ENCODE measurements at places on chromosomes 2 and 18.

DNA sequence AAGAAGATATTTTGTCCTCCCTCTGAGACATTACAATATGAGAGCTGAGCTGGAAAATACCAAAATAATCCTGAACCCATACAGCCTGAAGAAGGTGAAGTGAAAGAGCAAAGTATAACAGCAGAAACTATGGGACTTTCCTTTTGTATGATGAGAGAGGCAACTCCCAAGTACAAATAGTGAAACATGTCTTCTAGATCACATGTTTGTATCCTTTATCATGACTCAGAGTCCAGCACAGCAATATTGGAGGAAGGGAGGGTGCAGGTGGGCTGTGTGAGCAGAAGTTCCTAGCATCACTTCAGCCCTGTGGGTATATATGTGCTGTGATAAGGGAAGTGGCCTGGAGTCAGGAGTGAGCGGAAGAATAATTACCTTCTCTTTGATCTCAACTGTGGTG is 265.6 kb upstream of the NRXN1 start:
- DNase-seq = no peak
- H3K4me3 ChIP-seq = no peak overlapping the region
- no peak overlapping the region for H3K27ac ChIP-seq

GRCh38 chr18:11882636-11883035 is 25.5 kb downstream of the MPPE1 start:
- H3K4me3 ChIP-seq = no peak overlapping the region
- H3K36me3 ChIP-seq = no peaks in the 10 kb centered on the region
- H3K27ac ChIP-seq = no peak overlapping the region
- no peaks in the 10 kb centered on the region for H3K27me3 ChIP-seq
- H3K4me1 ChIP-seq = no peaks in the 10 kb centered on the region
- DNase-seq = no peak

- peaks cover under 1% of the 10 kb centered on the region for H3K4me1 ChIP-seq
- DNase-seq = no peak
- H3K36me3 ChIP-seq = no peaks in the 10 kb centered on the region
- H3K27ac ChIP-seq = no peak overlapping the region
- no peak overlapping the region for H3K4me3 ChIP-seq
These were observed 4.4 kb downstream of the SLC66A3 start for GRCh38 chr2:11159574-11160170.

GRCh38 chr2:207450186-207450585 is 79.6 kb upstream of the CREB1 start:
- H3K4me1 ChIP-seq = no peaks in the 10 kb centered on the region
- DNase-seq = no peak
- peaks cover 11% of the 10 kb centered on the region for H3K27me3 ChIP-seq
- no peaks in the 10 kb centered on the region for H3K36me3 ChIP-seq
- no peak overlapping the region for H3K4me3 ChIP-seq
- no peak overlapping the region for H3K27ac ChIP-seq

GRCh38 chr2:174364628-174365027 is 29.9 kb downstream of the SP9 start:
- H3K27ac ChIP-seq = no peak overlapping the region
- DNase-seq = no peak
- no peaks in the 10 kb centered on the region for H3K4me1 ChIP-seq
- peaks cover 2% of the 10 kb centered on the region for H3K36me3 ChIP-seq

- H3K36me3 ChIP-seq = peaks cover 49% of the 10 kb centered on the region
- peaks cover 5% of the 10 kb centered on the region for H3K4me1 ChIP-seq
- no peaks in the 10 kb centered on the region for H3K27me3 ChIP-seq
- no peak for DNase-seq
- H3K27ac ChIP-seq = peak overlapping the region; percentile 31
These were observed 24.7 kb downstream of the NUP35 start for GRCh38 chr2:183148955-183149354.

- no peak overlapping the region for H3K4me3 ChIP-seq
- H3K27me3 ChIP-seq = no peaks in the 10 kb centered on the region
- H3K36me3 ChIP-seq = no peaks in the 10 kb centered on the region
- no peaks in the 10 kb centered on the region for H3K4me1 ChIP-seq
- no peak for DNase-seq
These were observed 27.3 kb downstream of the RFTN2 start for GRCh38 chr2:197647961-197648690.

DNA sequence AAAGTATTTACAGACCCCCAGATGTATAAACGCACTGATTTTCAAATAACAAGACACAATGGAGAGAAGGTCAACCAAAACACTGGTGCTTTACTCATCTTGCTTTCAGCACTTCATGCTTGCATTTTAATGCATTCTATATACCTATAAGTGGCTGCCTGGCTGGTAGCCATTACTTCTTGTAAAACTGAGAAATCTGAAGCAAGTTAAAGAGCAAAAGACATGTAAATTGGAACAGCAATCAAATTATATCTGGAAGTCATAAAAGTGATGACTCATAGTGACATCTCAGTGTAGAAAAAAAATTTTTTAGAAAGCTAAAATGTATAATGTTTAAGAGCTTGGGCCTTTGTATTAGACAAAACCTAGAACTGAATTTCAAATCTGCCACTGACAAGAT is 106.2 kb downstream of the CCDC141 start:
- H3K4me1 ChIP-seq = no peaks in the 10 kb centered on the region
- no peaks in the 10 kb centered on the region for H3K27me3 ChIP-seq
- H3K27ac ChIP-seq = no peak overlapping the region
- no peaks in the 10 kb centered on the region for H3K36me3 ChIP-seq
- DNase-seq = peak; percentile 46

- DNase-seq = no peak
- H3K4me3 ChIP-seq = no peak overlapping the region
These were observed 94.8 kb downstream of the RAPGEF4 start for GRCh38 chr2:172830482-172830881.

DNA sequence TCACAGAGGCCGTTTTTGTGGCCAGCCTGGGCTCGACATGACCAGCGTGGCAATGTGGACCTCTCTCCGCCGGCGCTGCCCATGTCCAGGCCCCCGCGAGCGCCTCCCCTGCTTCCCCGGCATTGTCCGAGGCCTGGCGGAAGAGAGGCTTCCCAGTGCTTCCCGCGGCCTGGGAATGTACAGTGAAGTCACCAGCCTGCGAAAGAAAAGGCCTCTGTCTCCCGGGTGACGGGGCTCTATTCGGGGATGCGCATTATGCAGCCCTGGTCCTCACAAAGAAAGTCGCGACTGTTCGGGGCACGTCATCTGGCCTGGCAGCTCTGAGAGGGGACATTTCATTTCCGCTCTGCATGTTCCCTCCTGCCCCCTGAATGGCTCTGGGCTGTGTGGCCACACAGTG is 109.2 kb upstream of the AGAP1 start:
- H3K4me1 ChIP-seq = no peaks in the 10 kb centered on the region
- DNase-seq = no peak
- no peaks in the 10 kb centered on the region for H3K27me3 ChIP-seq
- no peaks in the 10 kb centered on the region for H3K36me3 ChIP-seq
- no peak overlapping the region for H3K4me3 ChIP-seq
- no peak overlapping the region for H3K27ac ChIP-seq

DNA sequence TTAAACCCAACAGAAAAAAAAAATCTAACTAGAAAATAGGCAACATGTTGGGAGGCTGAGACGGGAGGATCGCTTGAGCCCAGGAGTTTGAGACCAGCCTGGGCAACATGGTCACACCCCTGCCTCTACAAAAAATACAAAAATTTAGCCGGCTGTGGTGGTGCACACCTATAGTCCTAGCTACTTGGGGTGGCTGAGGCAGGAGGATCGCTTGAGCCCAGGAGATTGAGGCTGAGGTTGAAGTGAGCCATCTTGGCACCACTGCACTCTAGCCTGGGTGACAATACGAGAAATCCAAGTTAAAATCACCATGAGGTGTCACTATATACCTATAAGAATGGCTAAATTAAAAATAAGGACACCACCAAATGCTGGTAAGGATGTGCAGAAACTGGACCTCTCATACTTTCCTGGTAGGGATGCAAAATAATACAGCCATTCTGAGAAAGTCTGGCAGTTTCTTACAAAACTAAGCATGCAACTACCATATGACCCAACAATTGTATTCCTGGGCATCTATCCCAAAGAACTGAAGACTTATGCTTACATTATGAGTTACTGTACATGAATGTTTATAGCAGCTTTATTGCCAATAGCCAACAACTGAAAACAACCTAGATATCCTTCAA is 2.2 kb downstream of the SEPTIN10 start:
- H3K27me3 ChIP-seq = no peaks in the 10 kb centered on the region
- H3K27ac ChIP-seq = peak overlapping the region; percentile 93
- peak overlapping the region; percentile 65 for H3K4me3 ChIP-seq
- peaks cover 53% of the 10 kb centered on the region for H3K4me1 ChIP-seq
- H3K36me3 ChIP-seq = no peaks in the 10 kb centered on the region

DNA sequence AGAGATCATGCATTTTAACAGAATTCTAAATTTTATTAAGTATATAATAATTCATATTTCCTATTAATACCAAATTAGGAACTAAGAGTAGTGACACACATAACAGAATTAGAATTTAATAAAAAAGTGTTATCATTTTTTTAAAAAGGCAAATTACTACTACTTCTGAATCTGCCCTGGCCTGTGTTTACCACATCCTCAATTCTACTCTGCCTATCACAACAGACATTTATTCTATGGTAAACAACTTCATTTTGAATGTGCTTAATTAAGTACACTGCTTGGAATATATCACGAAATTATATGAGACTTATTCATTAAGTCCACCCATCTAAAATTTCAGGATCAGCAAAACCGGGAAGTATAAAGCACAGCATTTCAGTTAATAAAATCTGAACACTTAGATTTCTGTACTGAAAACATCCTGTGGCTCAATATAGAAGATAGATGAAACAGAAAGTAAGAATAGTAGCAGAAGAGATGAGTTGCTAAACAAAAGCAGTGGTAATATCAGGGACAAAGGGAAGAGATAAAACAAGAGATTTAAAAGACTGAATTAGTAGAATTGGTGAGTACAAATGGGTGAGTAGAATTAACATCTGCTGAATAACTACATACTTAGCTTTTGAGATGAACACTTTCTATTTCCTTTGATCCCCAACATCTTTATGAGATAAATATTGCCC is 3.7 kb downstream of the SMC6 start:
- no peak overlapping the region for H3K4me3 ChIP-seq
- H3K36me3 ChIP-seq = no peaks in the 10 kb centered on the region
- no peak for DNase-seq
- no peaks in the 10 kb centered on the region for H3K27me3 ChIP-seq
- no peak overlapping the region for H3K27ac ChIP-seq
- H3K4me1 ChIP-seq = peaks cover 20% of the 10 kb centered on the region

GRCh38 chr18:47870605-47871004 is 59.9 kb downstream of the SMAD2 start:
- no peak overlapping the region for H3K4me3 ChIP-seq
- H3K36me3 ChIP-seq = peaks cover 6% of the 10 kb centered on the region
- H3K27ac ChIP-seq = no peak overlapping the region
- no peaks in the 10 kb centered on the region for H3K4me1 ChIP-seq
- H3K27me3 ChIP-seq = no peaks in the 10 kb centered on the region

GRCh38 chr2:10900216-10901109 is 11.3 kb upstream of the KCNF1 start:
- DNase-seq = peak; percentile 75
- no peaks in the 10 kb centered on the region for H3K4me1 ChIP-seq
- H3K27ac ChIP-seq = no peak overlapping the region
- no peaks in the 10 kb centered on the region for H3K27me3 ChIP-seq
- no peak overlapping the region for H3K4me3 ChIP-seq
- H3K36me3 ChIP-seq = no peaks in the 10 kb centered on the region

- DNase-seq = no peak
- H3K36me3 ChIP-seq = no peaks in the 10 kb centered on the region
- no peaks in the 10 kb centered on the region for H3K4me1 ChIP-seq
These were observed 40.6 kb upstream of the RTTN start for GRCh38 chr18:70246061-70246466.

DNA sequence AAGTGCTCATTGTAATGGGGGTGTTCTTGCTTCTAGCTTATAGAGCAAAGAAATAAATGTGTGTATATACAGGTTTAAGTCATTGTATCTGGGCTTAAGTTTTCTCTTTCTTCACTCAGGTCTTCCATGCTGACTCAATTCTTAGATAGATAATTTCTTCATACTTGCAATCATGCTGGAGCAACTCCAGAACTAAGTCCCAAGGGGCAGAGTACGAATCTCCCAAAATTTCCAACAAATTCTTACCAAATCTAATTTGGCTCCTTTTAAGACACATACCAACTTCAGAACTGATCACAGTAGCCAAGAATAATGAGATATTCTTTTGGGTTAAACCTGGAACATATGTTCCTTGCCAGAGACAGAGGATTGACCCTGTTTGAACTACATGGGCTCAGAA is 4.3 kb upstream of the SPAG16 start:
- no peaks in the 10 kb centered on the region for H3K36me3 ChIP-seq
- no peaks in the 10 kb centered on the region for H3K27me3 ChIP-seq

- no peaks in the 10 kb centered on the region for H3K36me3 ChIP-seq
- no peaks in the 10 kb centered on the region for H3K4me1 ChIP-seq
- peaks cover 38% of the 10 kb centered on the region for H3K27me3 ChIP-seq
- no peak for DNase-seq
- no peak overlapping the region for H3K4me3 ChIP-seq
- H3K27ac ChIP-seq = no peak overlapping the region
These were observed 348.2 kb downstream of the MYCN start for GRCh38 chr2:16288371-16289112.

DNA sequence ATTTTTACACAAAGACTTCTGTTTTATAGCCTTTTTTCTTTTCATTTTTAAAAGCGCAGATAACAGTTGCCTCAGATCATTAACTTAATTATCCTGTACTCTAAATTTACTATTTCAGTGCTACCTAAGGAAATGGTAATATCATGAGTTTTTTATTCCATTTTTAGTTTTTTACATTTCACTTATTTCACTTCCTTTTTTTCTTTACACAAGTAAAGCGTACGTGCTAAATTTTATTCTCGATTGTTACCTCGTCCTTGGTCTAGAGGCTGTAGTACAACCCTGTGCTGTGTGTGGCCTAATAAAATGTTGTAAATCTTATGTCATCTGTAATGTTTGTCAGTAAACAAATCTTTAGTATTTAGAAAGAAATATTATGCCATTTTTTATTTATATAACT is 49.2 kb downstream of the CRIM1 start:
- DNase-seq = no peak
- H3K27ac ChIP-seq = no peak overlapping the region
- no peaks in the 10 kb centered on the region for H3K36me3 ChIP-seq
- H3K4me3 ChIP-seq = peak overlapping the region; percentile 14
- H3K27me3 ChIP-seq = no peaks in the 10 kb centered on the region

- H3K27me3 ChIP-seq = no peaks in the 10 kb centered on the region
- H3K36me3 ChIP-seq = no peaks in the 10 kb centered on the region
- no peak overlapping the region for H3K27ac ChIP-seq
- H3K4me3 ChIP-seq = no peak overlapping the region
- DNase-seq = no peak
- H3K4me1 ChIP-seq = no peaks in the 10 kb centered on the region
These were observed 63.3 kb upstream of the ACTR3 start for GRCh38 chr2:113826346-113827285.

- H3K4me3 ChIP-seq = no peak overlapping the region
- no peaks in the 10 kb centered on the region for H3K27me3 ChIP-seq
- H3K27ac ChIP-seq = no peak overlapping the region
- no peaks in the 10 kb centered on the region for H3K36me3 ChIP-seq
These were observed 39.5 kb downstream of the TET3 start for GRCh38 chr2:74024216-74024615.

- no peaks in the 10 kb centered on the region for H3K27me3 ChIP-seq
- DNase-seq = no peak
- peaks cover 16% of the 10 kb centered on the region for H3K4me1 ChIP-seq
These were observed 297.1 kb upstream of the CCDC68 start for GRCh38 chr18:55256226-55256928.

- H3K27ac ChIP-seq = no peak overlapping the region
- no peak overlapping the region for H3K4me3 ChIP-seq
- H3K36me3 ChIP-seq = no peaks in the 10 kb centered on the region
- DNase-seq = no peak
- no peaks in the 10 kb centered on the region for H3K27me3 ChIP-seq
These were observed 32.9 kb downstream of the ROCK2 start for GRCh38 chr2:11311543-11311942.

All from A673 (cell line).